CD4-positive, CD25-positive, alpha-beta regulatory T cell (primary cell): ENCODE measurements at places on chromosomes 3 and 15. TPM values are rescaled to one million over a fixed set of nuclear protein-coding genes. Genes with fewer than 3 reads are reported as not detected.

Gene RLBP1
- not detected for polyA plus RNA-seq

Gene SPESP1
- polyA plus RNA-seq: 0.54 TPM

Gene C3orf33
- 3.0 TPM for polyA plus RNA-seq

Gene PLSCR5
- polyA plus RNA-seq: not detected

Gene CHST14
- polyA plus RNA-seq: 2.0 TPM

Gene IQCH
- 0.32 TPM for polyA plus RNA-seq

Gene PIGZ
- polyA plus RNA-seq: 0.34 TPM

Gene TM4SF1
- polyA plus RNA-seq: not detected

Gene PPM1L
- polyA plus RNA-seq: 0.81 TPM

Gene ABCC5
- polyA plus RNA-seq: 12.4 TPM

Gene AGTR1
- polyA plus RNA-seq: not detected

Gene OR5K2
- not detected for polyA plus RNA-seq

Gene MUSTN1
- polyA plus RNA-seq: 1.2 TPM

Gene TMCO5A
- not detected for polyA plus RNA-seq

Gene CNBP
- 1,094 TPM for polyA plus RNA-seq

Gene PLAAT1
- polyA plus RNA-seq: not detected

Gene SLC28A1
- not detected for polyA plus RNA-seq

Gene OXTR
- not detected for polyA plus RNA-seq

Gene CEP97
- polyA plus RNA-seq: 7.3 TPM

Gene HTR3E
- not detected for polyA plus RNA-seq

Gene SLC28A2
- polyA plus RNA-seq: not detected

Gene EXD1
- polyA plus RNA-seq: not detected

Gene XPC
- polyA plus RNA-seq: 41.0 TPM

Gene PLCB2
- polyA plus RNA-seq: 24.6 TPM

Gene ATP13A5
- not detected for polyA plus RNA-seq

Gene CYP8B1
- not detected for polyA plus RNA-seq

Gene TMEM87A
- polyA plus RNA-seq: 68.1 TPM

Gene C3orf85
- not detected for polyA plus RNA-seq

Gene LTF
- not detected for polyA plus RNA-seq

Gene SLC24A1
- 1.7 TPM for polyA plus RNA-seq

Gene GOLGA8J
- not detected for polyA plus RNA-seq

Gene MYZAP
- 2.0 TPM for polyA plus RNA-seq

Gene GREM1
- not detected for polyA plus RNA-seq

Gene ERC2
- not detected for polyA plus RNA-seq

Gene PIF1
- polyA plus RNA-seq: not detected

Gene KCNH8
- polyA plus RNA-seq: not detected

Gene SLC9C1
- not detected for polyA plus RNA-seq

Gene WDR72
- polyA plus RNA-seq: not detected

Gene CYP11A1
- polyA plus RNA-seq: not detected

Gene GPR87
- not detected for polyA plus RNA-seq

Gene HGD
- polyA plus RNA-seq: 0.25 TPM

Gene IL17RE
- not detected for polyA plus RNA-seq

Gene CELSR3
- polyA plus RNA-seq: 0.39 TPM
